ENCODE measurements at places on chromosomes 3 and 15.

GRCh38 chr3:157916672-157917071 is 189.5 kb downstream of the SHOX2 start:
- DNase-seq = no peak

DNA sequence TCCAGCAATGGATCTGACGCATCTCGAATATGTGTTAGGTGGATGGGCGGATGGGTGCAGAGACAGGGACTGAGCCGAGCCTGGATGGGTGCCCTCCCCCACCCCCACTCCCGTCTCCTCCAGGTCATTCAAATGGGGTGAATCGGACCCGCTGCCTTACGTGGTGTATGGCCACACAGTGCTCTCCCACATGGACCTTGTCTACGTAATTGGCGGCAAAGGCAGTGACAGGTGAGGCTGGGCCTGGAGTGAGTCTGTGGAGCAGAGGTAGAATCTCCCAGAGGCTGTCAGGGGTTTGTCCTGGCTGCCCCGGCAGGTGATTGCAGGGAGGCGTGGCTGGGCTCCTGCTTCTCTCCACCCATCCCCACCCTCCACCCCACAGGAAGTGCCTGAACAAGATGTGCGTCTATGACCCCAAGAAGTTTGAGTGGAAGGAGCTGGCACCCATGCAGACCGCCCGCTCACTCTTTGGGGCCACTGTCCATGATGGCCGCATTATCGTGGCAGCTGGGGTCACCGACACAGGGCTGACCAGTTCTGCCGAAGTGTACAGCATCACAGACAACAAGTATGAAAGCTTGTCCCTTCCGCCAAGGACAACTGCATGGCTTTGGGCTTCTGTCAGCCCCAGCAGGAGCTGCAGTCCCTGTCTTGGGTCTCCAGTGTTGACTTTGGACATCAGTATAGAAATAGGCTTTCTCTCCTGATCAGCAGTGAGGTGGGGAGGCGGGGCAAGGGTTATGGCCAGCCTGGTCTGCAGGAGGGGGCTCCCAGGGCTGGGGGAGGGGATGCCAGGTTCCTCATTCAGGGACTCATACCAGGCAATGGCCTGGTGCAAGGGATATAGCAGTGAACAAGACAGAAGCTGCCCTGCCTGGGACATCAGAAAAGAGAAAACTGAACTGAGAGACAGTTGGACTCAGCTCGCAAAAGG is 3.4 kb downstream of the KLHL40 start:
- no peak for DNase-seq

- DNase-seq = no peak
These were observed 99.7 kb downstream of the LSM3 start for GRCh38 chr3:14278265-14278798.

DNA sequence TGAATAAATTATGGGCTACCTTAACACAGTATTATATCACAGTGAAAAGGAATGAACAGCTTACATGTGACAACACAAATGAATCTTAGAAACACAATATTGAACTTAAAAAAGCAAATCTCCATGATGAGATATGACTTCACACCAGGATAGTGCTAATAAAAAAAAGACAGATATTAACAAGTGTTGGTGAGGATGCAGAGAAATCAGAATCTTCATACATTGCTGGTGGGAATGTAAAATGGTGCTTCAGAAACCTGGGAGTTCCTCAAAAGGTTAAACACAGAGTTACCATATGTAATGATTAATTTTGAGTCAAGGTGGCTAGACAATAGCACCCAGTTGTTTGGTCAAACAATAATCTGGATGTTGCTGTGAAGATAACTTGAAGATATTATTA is 51.4 kb downstream of the HSPBAP1 start:
- no peak for DNase-seq

DNA sequence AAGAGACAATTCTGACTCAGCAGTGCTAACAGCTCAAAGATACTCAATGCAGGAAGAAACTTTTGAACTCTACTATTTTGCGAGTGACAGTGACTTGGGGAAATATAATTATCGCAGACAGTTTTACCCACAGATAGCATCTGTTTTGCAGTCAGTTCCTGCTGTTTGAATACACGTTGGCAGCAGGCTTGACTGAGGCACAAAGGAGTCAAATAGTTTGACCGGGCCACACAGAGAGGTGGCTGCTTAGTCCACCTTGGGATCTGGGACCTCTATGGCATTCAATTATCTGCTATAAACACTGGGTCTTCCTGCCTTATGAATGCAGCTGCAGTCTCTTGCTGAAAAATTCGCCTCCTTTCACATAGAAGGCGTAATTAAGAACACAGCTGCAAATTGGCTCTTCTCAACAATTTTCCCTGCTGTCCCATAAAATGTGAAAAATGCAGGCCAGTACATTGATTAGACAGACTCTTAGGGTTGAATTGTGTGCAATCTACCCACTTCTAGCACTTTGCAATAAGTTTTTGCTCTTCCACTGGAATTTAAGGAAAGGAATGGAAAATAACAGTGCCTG is 56.5 kb downstream of the OTOL1 start:
- DNase-seq = no peak
